ENCODE measurements at places on chromosomes 1 and 21. TPM values are rescaled to one million over a fixed set of nuclear protein-coding genes. Genes with fewer than 3 reads are reported as not detected.
A peak's percentile ranks its signal among the peaks of the same experiment; 100 is the strongest.

DNA sequence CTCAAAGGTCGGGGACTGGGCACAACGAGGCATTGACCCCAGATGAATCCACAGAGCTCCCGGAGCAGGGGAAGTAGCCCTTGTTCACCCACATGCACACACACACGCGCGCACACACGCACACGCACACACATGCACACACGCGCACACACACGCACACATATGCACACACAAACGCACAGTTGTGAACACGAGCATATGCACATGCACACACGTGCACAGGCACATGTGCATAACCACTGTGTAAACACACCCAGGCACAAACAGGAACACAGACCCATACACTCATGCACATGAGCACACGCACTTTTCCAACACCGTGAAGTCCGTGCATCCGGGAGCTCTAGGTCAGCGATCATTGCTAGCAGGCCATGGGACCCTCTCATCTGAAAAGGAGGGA is 176.8 kb upstream of the ARHGEF16 start:
- no peak overlapping the region for H3K4me3 ChIP-seq
- no peaks in the 10 kb centered on the region for H3K27me3 ChIP-seq
- no peak for DNase-seq
- H3K4me1 ChIP-seq: no peaks in the 10 kb centered on the region
- no peak overlapping the region for H3K27ac ChIP-seq

GRCh38 chr1:11485191-11485590 is 6.2 kb downstream of the DISP3 start:
- H3K4me3 ChIP-seq: no peak overlapping the region
- H3K4me1 ChIP-seq: peaks cover 6% of the 10 kb centered on the region
- H3K27me3 ChIP-seq: peaks cover 25% of the 10 kb centered on the region
- no peak overlapping the region for H3K27ac ChIP-seq

- no peaks in the 10 kb centered on the region for H3K36me3 ChIP-seq
- peaks cover 15% of the 10 kb centered on the region for H3K27me3 ChIP-seq
- no peak overlapping the region for H3K27ac ChIP-seq
- peak; percentile 53 for DNase-seq
These were observed 97.5 kb upstream of the CTTNBP2NL start for GRCh38 chr1:112298558-112298957.

GRCh38 chr1:59804301-59804700 is 10.4 kb upstream of the HOOK1 start:
- H3K36me3 ChIP-seq: no peaks in the 10 kb centered on the region
- no peak for DNase-seq
- no peaks in the 10 kb centered on the region for H3K4me1 ChIP-seq
- no peak overlapping the region for H3K4me3 ChIP-seq

The SHISA4 gene
- 0.81 TPM for total RNA-seq

The SAMSN1 gene
- total RNA-seq: 91.0 TPM

DNA sequence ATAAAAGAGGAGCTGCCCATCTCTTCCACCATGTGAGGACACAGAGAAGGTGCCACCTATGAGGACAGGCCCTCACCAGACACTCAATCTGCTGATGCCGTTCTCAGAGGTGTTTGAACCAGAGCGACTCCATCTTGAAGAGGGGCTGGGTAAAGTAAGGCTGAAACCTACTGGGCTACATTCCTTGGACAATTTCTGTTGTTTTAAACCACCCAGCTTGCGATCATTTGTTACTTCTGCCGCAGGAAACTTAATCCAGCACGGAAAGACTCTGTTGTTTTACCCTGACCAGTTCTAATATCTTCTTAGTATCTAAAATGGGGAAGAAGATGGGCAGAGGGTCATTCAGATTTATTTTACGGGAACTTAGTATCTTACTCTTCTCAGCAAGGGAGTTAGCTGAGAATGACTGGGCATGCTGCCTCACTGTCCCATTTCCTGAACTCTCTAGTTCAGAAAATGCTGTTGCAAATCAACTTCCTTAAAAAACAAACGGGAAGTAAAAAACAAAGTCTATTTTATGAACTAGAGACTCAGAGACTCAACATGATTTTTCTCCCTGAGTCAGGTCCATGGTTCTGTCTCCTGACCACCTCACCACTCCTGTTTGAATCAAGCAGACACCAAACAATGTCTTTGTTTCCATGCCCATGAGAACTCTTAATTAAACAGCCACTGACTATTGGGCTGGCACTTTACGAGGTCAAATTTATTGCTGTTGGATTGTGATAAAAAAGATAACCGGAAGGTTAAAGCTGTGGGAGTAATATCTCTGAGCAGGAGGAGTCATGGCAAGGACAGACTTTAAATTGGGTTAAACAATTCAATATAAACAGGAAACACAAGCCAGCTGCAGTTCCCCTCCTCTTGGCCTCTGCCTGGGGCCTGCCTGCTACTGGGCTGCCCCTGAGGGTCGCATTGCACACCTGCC is 23.8 kb upstream of the IFNAR1 start:
- no peak for DNase-seq
- peak overlapping the region; percentile 40 for H3K27ac ChIP-seq
- no peak overlapping the region for H3K4me3 ChIP-seq
- H3K4me1 ChIP-seq: peaks cover 45% of the 10 kb centered on the region

- no peaks in the 10 kb centered on the region for H3K4me1 ChIP-seq
- no peak for DNase-seq
- H3K36me3 ChIP-seq: no peaks in the 10 kb centered on the region
- H3K4me3 ChIP-seq: no peak overlapping the region
- H3K27me3 ChIP-seq: peaks cover 27% of the 10 kb centered on the region
These were observed 7.7 kb upstream of the HTR1D start for GRCh38 chr1:23224739-23225648.

The ZNF593OS gene
- not detected for total RNA-seq

The CLIC6 gene
- total RNA-seq: 0.08 TPM

GRCh38 chr1:15189692-15190370 is 36.3 kb downstream of the TMEM51 start:
- H3K27ac ChIP-seq: no peak overlapping the region
- H3K27me3 ChIP-seq: peaks cover 10% of the 10 kb centered on the region
- DNase-seq: no peak
- no peak overlapping the region for H3K4me3 ChIP-seq
- no peaks in the 10 kb centered on the region for H3K36me3 ChIP-seq
- no peaks in the 10 kb centered on the region for H3K4me1 ChIP-seq

DNA sequence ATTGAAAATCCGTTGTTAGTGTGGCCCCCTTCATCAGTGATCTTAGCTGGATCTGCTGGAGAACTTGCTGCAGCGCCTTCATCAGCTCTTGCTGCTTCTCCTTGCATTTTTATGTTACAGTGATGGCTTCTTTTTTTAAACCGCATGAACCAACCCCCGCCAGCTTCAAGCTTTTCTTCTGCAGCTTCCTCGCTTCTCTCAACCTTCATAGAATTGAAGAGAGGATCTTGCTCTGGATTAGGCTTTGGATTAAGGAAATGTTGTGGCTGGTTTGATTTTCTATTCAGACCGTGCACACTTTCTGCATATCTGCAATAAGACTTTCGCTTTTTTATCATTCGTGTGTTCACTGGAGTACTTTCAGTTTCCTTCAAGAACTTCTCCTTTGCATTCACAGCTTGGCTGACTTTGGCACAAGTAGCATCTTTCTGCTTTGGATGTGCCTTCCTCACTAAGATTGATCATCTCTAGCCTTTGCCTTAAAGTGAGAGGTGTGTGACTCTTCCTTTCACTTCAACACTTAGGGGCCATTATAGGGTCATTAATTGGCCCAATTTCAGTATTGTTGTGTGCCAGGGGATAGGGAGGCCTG is 13.1 kb downstream of the RNF187 start:
- no peak overlapping the region for H3K27ac ChIP-seq
- H3K4me1 ChIP-seq: peaks cover 41% of the 10 kb centered on the region
- no peaks in the 10 kb centered on the region for H3K27me3 ChIP-seq
- DNase-seq: no peak
- H3K36me3 ChIP-seq: peaks cover 46% of the 10 kb centered on the region
